ENCODE measurements at places on chromosomes 1 and 21. TPM values are rescaled to one million over a fixed set of nuclear protein-coding genes. Genes with fewer than 3 reads are reported as not detected.
A peak's percentile ranks its signal among the peaks of the same experiment; 100 is the strongest.

MANEAL gene
- total RNA-seq: 1.1 TPM

COL24A1 gene
- total RNA-seq: 5.8 TPM

TMEM82 gene
- not detected for total RNA-seq

SPATA1 gene
- total RNA-seq: 0.36 TPM

LCE1A gene
- total RNA-seq: not detected

ZNF593OS gene
- not detected for total RNA-seq

APP gene
- total RNA-seq: 239 TPM

EFNA4 gene
- 3.6 TPM for total RNA-seq

PDZK1IP1 gene
- total RNA-seq: not detected

SLC39A1 gene
- total RNA-seq: 50.7 TPM

KANK4 gene
- total RNA-seq: 2.4 TPM

GRCh38 chr1:186421446-186421845, 39.5 kb downstream of the PDC start:
- no peak overlapping the region for H3K27ac ChIP-seq
- DNase-seq: no peak
- no peak overlapping the region for H3K4me3 ChIP-seq
- H3K4me1 ChIP-seq: no peaks in the 10 kb centered on the region
- H3K36me3 ChIP-seq: peaks cover 10% of the 10 kb centered on the region

GRCh38 chr21:32189688-32190483, 89.0 kb downstream of the MIS18A start:
- H3K27ac ChIP-seq: no peak overlapping the region
- no peaks in the 10 kb centered on the region for H3K27me3 ChIP-seq
- H3K36me3 ChIP-seq: no peaks in the 10 kb centered on the region
- no peak for DNase-seq
- no peaks in the 10 kb centered on the region for H3K4me1 ChIP-seq

DNA sequence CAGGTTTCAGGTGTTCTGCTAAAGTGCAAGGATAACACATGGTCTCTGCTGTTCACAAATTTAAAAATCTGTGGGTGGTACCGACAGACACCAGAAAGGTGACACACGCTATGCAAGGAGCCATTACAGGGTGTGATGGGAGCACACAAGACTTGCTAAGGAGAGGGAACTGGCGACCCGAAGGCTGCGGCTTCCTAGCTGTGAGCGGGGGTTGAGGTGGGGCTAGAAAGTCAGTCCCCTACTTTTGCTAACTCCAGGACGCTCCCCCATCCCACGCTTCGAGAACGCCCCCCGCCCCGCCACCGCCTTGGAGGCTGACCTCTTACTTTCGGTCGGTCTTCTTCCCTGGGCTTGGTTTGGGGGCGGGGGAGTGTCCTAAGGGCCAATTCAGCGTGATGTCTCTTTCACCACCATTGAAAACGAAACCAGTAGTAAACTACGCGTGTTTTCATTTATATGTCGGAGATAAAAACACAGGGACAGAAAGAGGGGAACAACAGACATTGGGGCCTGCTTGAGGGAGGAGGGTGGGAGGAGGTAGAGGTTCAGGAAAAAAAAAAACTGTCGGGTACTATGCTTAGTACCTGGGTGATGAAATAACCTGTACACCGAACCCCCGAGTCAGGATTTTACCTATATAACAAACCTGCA, 1.1 kb downstream of the CKS1B start:
- H3K36me3 ChIP-seq: peaks cover 10% of the 10 kb centered on the region
- no peaks in the 10 kb centered on the region for H3K27me3 ChIP-seq
- peak overlapping the region; percentile 95 for H3K27ac ChIP-seq
- peak overlapping the region; percentile 69 for H3K4me3 ChIP-seq
- H3K4me1 ChIP-seq: peaks cover 38% of the 10 kb centered on the region

DNA sequence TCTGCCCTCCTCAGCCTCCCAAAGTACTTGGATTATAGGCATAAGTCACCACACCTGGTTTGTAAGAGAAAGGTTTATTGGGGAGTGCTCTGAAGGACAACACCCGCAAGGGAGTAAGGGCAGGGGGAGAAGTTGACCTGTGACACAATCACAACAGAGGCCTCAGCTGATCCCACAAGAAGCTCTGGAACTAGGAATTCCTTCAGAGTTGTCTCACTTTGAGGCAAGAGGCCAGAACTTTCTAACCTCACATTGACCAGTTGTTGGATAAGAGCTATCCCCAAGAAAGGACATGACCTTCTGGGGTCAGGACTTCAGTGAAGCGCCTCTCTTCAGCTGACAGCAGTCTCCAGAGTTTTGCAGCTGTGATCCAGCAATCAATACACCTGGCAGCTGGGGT, 27.4 kb upstream of the RC3H1 start:
- H3K36me3 ChIP-seq: no peaks in the 10 kb centered on the region
- no peak overlapping the region for H3K27ac ChIP-seq
- DNase-seq: no peak
- H3K4me3 ChIP-seq: no peak overlapping the region

DNA sequence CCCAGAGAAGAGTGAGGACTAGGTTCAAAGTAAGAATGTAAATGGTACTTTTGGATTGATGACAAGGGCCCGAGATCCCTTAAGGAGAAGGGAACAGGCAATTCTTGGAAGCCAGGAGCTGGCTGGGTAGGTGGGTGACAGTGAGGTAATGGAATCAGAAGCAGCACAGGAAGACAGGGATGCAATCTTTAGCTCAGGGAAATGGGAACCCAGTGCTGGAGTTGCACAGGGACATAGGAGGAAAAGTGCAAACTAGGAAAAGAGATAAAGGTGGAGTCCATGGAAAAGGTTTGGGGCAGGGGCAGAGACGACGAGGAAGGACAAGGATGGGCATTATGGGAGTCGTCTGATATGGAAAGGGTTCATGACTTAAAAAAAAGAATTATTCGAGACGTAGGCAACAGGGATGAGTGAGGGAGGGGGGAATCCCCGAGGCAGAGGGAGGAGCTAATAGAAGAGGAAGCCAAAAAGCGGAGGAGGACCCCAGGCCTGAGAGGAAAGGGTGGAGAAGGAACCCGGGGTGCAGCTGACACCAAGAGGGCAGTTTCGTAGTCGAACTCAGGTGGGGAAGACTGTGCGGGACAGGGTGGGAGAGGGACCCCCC, 495 bp downstream of the PI4KB start:
- peaks cover 36% of the 10 kb centered on the region for H3K4me1 ChIP-seq
- peak; percentile 76 for DNase-seq
- peak overlapping the region; percentile 90 for H3K4me3 ChIP-seq
- no peaks in the 10 kb centered on the region for H3K27me3 ChIP-seq
- peak overlapping the region; percentile 95 for H3K27ac ChIP-seq

- peaks cover 15% of the 10 kb centered on the region for H3K4me1 ChIP-seq
- H3K36me3 ChIP-seq: no peaks in the 10 kb centered on the region
- no peak overlapping the region for H3K27ac ChIP-seq
- H3K4me3 ChIP-seq: no peak overlapping the region
- no peak for DNase-seq
- H3K27me3 ChIP-seq: no peaks in the 10 kb centered on the region
These were observed 21.2 kb downstream of the PEX14 start for GRCh38 chr1:10495952-10496351.

DNA sequence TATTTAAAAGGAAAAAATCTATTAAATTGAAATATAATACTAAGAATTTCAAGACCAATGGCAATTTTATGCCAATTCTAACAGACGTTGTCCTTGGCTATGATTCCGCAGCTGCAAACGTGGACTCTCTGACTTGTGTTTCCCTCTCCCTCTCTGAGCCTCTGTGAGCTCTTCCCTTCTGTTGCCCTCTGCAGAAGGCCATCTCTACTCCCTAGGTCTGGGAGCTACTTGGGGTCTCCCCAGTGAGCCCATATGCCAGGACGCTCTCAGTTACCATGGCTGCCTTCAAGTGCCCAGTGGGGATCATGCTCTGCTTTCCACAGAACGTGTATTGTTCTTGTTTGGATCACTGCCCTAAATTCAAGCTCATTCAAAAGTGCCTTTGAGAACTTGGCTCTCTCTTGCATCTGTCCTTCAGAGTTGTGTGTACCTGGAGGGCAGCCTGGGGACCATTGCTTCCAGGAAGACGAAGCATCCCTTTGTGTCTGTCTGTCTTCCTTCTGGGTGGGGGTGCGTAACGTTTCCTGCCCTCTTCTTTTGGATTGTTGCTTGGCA, 97.5 kb upstream of the TSPAN2 start:
- no peaks in the 10 kb centered on the region for H3K27me3 ChIP-seq
- H3K27ac ChIP-seq: no peak overlapping the region
- H3K4me3 ChIP-seq: no peak overlapping the region
- no peaks in the 10 kb centered on the region for H3K4me1 ChIP-seq
- H3K36me3 ChIP-seq: no peaks in the 10 kb centered on the region

DNA sequence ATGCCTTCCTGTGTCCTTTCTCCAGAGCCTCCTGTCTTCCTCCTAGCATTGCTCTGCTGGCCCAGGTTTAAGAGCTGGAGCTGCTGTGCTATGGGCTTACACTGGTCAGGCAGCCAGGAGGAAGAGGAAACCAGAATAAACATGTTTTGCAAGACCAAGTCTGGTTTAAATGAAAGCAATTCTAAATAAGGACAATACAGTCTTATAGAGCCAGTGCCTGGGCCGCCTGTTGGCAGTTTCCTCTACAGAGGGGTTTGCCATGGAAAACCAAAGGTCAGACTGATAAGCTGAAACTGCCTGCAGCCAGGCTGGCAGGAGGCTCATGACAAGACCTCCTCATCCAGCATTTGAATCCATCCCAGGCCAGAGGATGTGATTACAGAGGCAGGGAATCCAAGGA, 92.9 kb upstream of the FGGY start:
- DNase-seq: no peak
- H3K36me3 ChIP-seq: no peaks in the 10 kb centered on the region
- H3K27me3 ChIP-seq: no peaks in the 10 kb centered on the region
- H3K27ac ChIP-seq: no peak overlapping the region

GRCh38 chr1:67312615-67313014, 4.9 kb downstream of the IL12RB2 start:
- no peaks in the 10 kb centered on the region for H3K4me1 ChIP-seq
- no peak overlapping the region for H3K4me3 ChIP-seq
- H3K27ac ChIP-seq: no peak overlapping the region
- peaks cover 8% of the 10 kb centered on the region for H3K27me3 ChIP-seq

DNA sequence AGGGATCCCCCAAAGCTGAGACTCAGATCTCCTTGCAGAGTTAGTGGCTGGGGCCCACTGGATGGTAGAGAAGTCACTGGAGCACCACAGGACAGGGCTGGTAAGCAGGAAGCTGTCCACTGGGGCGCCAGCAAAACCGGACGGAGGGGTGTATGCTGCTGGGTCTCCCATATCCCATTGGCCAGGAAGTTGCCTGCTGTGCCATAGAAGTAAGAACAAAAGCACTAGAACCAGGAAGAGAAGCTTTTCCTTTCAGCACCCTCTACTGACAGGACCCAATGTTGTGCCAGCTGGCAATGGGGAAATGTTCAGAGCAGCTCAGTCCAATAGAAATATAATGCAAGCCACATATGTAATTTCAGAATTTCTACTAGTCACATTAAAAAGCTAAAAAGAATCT, 146.6 kb downstream of the SPATA46 start:
- H3K27me3 ChIP-seq: no peaks in the 10 kb centered on the region
- no peak overlapping the region for H3K27ac ChIP-seq
- H3K4me1 ChIP-seq: no peaks in the 10 kb centered on the region
- no peak for DNase-seq

DNA sequence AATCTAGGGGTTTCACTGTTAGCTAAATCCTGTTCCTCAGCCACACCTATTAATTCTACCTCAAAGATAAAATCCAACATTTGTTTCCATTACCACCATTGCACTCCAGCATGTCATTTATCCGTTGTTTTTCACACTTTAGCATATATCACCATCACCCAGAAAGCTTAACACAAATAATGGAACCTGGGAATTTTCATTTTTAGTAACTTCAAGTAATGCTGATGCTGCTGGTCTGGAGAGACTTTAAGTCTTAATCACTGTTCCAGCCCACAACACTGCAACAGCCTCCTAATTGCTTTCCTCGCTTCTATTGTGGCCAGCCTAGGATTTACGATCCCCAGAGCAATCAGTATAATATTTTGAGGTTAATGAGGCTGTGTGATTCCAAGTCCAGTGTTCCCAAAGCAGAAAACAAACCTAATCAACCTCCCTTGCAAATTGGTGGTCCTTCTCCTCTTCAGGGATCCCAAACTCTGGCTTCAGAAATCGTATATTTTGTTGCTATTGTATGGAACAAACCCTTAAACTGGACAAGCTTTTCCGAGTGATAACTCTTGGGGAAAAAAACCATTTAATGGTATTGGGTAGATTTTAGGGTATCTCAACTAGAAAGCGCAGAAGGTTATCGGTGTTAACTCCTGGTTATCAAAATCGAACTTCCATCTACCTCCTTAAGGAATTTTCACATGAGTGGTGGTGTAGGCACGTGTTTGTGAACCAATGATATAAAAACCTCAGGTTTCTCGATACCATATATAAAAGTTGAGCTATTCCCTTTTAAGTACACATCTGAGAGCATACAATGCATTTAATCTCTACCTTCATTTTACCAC, 50.0 kb upstream of the BOLA1 start:
- H3K36me3 ChIP-seq: no peaks in the 10 kb centered on the region
- H3K27ac ChIP-seq: peak overlapping the region; percentile 79
- no peak for DNase-seq

DNA sequence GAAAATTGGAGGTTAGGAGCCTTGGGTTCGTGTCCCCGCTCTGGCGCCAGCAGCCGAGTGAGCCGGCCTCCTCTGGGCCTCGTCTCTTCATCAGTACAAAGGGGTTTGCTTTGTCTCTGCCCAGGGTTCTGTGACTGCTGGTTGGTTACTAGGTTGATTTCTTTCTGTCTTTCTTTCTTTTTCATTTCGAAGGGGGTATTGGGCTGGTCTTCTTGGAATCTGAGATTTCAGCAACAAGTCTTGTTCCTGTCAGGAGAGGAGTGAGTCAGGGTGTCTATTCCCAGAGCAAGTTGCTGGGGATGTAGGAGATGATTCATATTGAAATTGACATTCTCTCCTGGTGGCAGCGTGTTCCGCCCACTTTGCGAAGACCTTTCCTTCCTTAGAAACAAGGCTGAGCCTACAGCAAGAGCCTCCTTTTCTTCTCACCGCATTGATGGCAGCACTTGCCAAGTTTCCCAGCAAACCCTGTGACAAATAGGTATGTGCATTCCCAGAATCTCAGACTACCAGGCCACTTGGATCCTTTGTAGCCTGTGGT, 79.2 kb downstream of the MAN1C1 start:
- H3K27me3 ChIP-seq: no peaks in the 10 kb centered on the region
- peak; percentile 71 for DNase-seq
- H3K27ac ChIP-seq: peak overlapping the region; percentile 86
- no peaks in the 10 kb centered on the region for H3K36me3 ChIP-seq

DNA sequence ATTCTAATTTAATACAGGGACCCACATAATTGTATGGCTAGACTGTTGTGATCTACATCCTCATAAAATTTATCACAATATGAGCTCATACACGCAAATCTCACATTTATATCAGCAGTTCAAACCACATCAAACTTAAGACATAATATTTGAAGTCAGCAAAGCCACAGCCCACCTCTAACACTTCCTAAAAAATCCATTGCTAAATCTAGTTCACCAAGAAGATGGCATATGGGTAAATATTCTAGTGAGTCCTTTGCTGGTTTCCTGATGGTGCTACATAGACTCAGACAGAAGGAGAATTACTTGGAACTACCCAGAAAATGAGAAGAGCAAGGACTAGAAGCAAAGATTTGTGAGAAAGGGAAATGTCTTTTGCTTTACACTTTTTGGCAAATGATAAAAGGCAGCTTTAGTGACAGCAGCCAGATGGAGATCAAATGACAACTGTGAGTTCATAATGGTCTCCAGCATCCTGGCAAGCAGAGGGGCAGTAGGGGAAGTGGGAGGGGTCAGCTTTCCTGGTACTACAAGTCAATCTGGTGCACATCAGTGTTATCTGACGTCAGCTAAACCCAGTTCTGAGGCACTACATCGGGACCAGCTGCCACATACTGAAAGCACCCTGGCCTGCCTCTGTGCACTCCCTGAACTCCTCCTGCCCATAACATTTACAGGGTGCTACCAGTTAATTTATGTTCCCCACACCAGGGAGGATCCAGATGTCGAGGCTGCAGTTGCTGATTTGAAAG, 10.6 kb upstream of the GADD45A start:
- H3K27me3 ChIP-seq: no peaks in the 10 kb centered on the region
- H3K4me1 ChIP-seq: peaks cover 4% of the 10 kb centered on the region
- H3K4me3 ChIP-seq: no peak overlapping the region
